Bladder microvascular endothelial cell (primary cell): ENCODE measurements at places on chromosomes 16 and 17. TPM values are rescaled to one million over a fixed set of nuclear protein-coding genes. Genes with fewer than 3 reads are reported as not detected.

The CCDC40 gene
- 0.49 and 3.2 TPM in 2 replicates for total RNA-seq

The DNAH17 gene
- under 0.01 and 0.06 TPM in 2 replicates for total RNA-seq

The CACNG1 gene
- not detected in 2 replicates for total RNA-seq

The ZNF469 gene
- total RNA-seq: 0.32 and 0.82 TPM in 2 replicates

The CEP20 gene
- 17.3 and 19.5 TPM in 2 replicates for total RNA-seq

The AIPL1 gene
- total RNA-seq: not detected in 2 replicates
